ENCODE measurements at places on chromosomes 5 and 9.
A peak's percentile ranks its signal among the peaks of the same experiment; 100 is the strongest.

DNA sequence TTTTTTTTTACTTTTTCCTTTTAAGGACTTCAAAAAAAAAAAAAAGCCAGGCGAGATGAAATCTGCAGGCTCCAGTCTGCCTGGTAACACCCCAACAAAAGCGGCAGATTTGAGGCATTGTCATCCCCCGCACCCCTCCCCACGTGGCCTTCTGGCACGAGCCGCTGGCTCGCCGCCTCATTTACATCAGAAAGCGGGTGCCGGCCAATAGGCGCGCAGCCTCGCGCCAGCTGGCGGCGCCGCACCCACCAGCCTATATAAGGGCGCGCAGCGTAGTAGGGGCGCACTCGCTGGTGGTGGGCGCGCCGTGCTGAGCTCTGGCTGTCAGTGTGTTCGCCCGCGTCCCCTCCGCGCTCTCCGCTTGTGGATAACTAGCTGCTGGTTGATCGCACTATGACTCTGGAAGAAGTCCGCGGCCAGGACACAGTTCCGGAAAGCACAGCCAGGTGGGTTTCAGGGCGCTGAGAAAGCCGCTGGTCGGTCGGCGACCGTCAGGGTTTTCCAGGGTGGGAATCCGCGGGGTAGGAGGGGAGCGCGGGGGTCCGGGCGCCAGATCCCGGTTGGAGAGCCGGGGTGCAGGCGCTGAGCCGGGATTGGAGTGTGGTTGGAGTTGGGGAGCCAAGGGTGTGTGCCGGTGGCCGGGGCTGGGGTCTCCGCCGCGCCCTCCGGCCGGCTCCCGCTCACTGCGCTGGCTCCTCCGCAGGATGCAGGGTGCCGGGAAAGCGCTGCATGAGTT is at the start of gene GADD45G:
Gene GADD45G (plus strand): TSS at position 284 of the 736 bp plus-strand sequence. CDS start 110 bp downstream, at position 394.
- peak; percentile 81 for DNase-seq

DNA sequence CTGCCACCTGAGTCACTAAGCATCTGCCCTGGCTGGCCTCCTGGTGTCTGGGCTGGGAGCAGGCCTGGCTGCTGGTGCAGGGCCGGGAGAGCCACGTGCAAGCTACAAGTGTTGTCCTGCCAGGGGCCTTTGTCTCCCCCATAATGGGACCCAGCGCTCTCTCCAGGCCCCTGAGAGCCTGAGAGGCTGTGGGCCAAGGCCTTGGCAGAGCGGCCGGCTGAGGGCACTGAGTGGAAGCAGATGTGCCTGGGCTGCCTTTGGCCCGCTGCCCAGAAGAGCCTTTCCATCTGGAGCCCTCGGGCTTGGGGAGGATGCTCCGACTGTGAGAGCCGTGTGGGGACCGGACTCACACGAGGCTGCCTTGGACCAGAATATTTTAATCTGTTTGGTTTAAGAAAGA is 185.5 kb downstream of the RGS3 start:
- DNase-seq: no peak

GRCh38 chr5:170534941-170535340 is 31.1 kb downstream of the KCNIP1 start:
- DNase-seq: no peak

DNA sequence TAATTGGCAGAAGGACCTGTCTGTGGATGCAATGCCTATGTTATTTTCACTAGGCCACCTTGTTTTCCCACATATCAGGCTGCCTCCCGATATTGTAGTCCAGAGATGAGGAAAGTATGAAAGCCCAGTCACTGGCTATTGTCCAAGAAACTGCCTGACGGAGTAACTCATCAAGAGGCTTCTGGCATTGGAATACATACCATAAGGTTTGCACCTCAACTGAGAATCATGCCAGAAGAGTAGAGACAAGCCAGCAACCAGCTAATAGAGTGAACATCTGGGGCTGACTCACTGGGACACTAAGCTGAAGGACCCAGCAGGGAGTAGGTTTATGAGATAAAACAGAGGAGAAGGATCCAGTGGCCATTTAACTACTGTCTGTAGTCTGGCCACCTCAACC is 137.2 kb upstream of the FST start:
- no peak for DNase-seq

- DNase-seq: no peak
Observed at GRCh38 chr5:156414391-156414790, 87.4 kb downstream of the SGCD start.

DNA sequence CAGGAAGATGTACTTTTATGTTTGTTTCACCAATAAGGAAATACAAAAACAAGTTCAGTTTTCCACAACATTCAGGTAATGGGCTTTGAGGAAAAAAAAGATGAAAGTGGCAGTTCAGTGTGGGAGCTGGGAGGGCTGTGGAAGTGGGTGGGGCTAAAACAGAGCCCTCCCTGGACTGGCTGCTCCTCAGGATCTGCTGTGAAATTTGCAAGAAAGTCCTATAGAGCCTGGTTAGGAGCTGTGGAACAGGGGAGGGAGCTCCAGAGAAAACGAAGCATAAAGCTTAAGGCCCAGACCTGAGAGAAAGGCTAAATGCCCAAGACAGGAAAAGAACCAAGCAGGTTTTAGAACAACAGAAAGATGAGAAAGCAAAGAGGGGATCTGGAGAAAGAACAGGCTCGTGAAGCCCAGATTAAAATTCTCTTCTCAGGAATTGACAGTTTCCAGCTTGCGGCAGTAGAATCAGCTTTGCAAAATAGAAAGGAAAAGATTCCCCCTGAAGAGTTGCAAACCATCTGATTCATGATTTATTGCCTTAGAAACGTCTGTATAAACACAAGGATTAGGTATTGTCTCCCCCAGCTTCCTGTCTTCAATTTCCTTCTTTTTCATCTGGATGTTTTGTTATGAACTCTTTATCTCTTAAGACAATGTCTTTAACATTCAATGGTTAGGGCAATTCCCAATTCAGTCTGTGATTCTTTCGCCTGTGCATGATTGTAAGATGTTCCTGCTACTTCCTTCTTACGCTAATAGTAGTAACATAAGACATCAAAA is 26.3 kb upstream of the CRHBP start:
- DNase-seq: no peak

GRCh38 chr5:82521431-82522051 is 243.4 kb upstream of the RPS23 start:
- DNase-seq: no peak

DNA sequence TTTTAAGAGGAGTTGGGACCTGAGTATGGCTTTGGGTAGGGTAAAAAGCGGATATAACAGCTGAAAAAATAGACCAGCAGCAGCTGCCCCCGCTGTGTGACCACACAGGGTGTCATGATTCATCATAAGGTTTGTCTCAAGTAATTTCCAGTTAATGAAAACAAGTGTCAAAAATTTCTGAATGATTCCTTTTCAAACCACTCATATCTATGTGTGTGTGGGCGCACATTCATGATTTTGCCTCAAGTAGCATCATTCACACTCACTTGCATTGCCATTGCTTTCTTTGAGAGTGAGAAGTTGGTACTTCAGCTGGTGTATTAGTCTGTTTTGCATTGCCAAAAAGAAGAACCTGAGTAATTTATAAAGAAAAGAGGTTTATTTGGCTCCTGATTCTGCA is 12.1 kb upstream of the TNFAIP8 start:
- DNase-seq: no peak

DNA sequence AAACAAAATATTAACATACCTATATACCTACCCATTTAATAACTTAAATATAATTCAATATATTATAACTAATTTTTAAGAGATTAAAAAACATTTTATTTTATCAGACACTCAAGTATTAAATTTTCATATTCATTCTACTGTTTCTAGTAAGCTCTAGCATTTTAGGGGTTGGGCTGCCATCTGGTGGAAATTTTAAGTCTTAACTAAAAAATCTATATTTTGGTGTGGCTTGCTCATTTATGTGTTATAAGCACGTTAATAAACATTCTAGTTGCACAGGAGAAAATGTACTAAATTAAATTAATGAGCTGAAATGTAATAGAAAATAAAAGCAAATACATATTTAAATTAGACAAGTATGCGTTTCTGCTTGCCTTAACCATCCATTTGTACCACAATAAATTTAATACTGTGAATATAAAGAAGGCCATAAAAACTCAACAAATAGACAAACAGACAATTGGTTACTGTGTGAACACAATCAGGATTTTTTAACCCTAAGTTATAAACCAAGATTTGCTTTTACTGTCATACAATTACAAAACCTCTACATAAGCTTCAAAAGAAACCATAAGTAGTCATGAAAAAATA is 1728.3 kb upstream of the CDH9 start:
- no peak for DNase-seq

GRCh38 chr9:20331095-20331685 is 291.1 kb downstream of the MLLT3 start:
- DNase-seq: no peak

DNA sequence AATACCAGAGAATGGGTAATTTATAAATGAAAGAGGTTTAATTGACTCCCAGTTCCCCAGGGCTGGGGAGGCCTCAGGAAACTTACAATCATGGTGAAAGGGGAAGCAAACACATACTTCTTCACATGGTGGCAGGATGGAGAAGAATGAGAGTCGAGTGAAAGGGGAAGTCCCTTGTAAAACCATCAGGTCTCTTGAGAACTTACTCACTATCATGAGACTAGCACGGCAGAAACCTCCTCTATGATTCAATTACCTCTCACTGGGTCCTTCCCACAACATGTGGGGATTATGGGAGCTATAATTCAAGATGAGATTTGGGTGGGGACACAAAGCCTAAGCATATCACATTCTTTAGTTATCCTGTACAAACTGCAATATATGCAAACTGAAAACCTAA is 609.4 kb downstream of the MTRR start:
- no peak for DNase-seq

DNA sequence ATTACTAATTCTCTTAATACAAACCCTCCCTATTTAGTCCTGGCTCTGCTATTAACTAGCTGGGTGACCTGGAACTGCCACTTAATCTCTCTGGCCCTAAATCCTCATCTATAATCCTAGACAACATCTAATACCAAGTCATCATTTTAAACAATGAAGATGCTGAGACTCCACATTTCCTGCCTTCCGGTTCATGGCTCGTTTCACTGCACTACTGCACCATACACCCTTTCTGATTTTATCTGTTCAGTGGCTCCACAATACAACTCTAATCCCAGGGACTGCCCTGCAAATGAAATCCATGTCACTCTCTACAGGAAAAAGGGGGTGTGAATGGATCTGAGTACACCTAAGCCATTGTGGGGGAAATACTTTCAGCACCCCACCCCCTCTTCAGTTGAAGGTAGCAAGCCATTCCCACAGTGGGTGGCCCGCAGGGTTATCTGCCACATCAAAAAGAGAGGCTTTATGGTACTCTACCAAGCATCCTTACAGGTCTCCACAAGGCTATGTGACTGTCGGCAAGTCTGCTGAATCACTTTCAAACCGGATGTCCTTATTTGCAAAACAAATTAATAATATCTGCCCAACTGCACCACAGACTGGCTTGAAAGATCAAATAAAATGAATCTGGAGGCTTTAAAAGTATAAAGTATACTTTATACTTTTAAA is 89.5 kb downstream of the EPB41L4A start:
- DNase-seq: no peak

- DNase-seq: no peak
Observed at GRCh38 chr5:132807163-132807838, 5.8 kb upstream of the SOWAHA start.

DNA sequence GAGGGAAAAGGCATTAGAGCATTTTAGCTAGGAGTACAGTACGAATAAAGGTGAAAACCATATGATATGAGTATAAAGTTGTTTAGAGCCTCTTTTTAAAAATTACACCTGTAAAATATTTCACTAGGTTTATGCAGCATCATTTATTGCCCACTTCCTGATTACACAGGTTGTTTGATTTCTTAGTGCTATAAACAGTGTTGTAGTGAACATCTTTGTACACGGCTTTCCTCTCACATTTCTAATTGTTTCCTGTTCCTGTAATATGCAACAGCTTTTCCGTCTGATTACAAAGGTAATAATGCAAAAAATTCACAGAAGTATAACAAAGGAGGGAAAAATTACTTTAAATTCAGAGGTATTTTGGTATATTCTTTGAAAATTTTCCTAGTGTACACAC is 13.0 kb downstream of the STOM start:
- DNase-seq: no peak

DNA sequence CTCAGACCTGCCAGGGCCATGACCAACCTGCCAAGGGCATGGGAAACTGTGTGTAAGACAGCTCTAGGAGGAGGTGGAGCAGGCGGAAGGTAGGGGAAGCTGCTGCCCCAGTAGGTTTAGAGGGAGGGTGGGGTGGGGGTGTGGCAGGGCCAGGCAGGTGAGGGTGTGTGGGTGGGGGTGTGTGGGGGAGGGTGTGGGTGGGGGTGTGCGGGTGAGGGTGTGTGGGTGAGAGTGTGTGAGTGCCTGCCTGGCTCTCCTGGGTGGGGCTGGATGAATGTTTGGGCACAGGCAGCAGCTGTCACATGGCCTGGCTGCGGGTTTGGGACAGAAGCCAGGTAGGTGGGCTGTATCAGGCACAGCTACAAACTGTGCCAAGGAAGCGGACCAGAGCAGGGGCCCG is 8.8 kb upstream of the N4BP3 start:
- DNase-seq: no peak

- no peak for DNase-seq
Observed at GRCh38 chr5:150263375-150263775, 26.2 kb downstream of the CAMK2A start.

DNA sequence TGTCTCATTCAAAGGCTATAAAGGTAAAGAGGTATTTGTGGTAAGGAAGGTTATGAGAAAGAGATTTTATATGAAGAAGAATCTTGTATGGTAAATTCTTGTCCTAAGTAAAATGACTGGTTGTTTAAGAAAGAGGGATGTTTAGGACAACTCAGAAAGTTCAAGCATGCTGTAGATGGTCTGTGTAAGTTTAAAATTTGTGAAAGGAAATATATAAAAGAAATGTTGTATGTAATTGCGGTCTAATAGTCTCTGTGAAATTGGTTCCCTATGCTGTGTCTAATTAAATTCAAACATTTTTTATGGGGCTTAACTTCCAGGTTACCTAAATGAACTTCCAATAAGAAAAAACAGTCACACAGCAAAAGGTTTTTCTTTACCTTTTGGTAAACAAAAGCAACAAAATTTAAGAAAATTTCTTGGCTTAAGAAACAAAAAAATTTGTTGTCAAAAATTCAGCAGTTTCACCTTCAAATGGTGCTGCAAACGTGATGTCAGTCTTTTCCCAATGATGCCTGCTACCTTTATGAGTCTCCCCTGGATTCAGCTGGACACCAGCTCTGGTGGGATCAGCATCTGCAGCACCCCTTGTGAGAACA is 83.0 kb upstream of the FCN1 start:
- no peak for DNase-seq

DNA sequence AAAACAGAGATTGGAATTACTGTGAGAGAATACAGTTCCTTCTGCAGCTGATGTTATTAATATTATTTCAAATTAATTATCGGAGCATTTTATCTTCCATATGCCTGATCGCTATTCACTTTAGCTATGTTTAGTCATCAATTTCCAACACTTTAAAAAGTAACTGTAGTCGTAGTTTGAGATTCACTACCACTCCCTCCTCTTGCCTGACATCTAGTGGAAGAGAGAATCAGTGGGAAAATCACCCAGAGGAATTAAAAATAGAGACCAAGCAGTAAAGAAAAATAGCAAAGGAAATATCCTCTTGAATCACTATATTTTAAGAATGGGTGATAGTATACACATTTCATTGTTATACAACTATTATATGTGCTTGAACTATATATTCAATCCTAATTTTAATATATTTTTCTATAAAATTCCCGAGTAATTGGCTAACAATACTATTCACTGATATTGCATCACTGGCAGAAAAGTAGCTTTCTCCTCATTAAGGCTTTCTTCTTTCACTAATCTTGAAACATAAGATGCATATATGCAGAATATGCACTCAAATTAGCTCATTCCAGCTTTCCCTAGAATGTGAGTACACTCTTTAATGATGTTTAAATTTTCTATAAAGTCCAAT is 708.7 kb downstream of the CDH9 start:
- DNase-seq: no peak
